ENCODE measurements at places on chromosomes 1 and 21.

DNA sequence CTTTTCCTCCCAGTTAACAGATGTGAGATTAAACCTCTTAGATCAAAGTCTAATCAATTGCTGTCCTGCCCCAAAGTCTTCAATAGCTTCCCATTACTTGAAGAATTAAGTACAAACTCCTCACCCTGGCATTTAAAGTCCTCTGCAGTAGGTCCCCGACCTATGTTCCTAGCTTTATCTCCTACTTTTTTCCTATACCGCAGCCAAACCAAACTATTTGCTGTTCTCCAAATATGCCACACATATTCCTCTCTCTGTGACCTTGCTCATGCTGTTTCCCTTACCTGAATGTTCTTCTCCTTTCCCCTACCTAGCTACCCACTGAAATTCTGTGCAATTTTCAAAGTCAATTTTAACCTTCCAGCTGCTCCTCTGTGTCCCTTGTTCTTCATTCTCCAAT lies 14.0 kb upstream of the PPP2R5A start:
- no peak for DNase-seq

- DNase-seq = no peak
Measured at GRCh38 chr1:69679965-69680364, 112.2 kb downstream of the LRRC7 start.

GRCh38 chr1:161198194-161198896 lies 509 bp downstream of the ADAMTS4 start:
- no peak for DNase-seq

- no peak for DNase-seq
Measured at GRCh38 chr1:219837274-219837993, 90.9 kb downstream of the SLC30A10 start.

DNA sequence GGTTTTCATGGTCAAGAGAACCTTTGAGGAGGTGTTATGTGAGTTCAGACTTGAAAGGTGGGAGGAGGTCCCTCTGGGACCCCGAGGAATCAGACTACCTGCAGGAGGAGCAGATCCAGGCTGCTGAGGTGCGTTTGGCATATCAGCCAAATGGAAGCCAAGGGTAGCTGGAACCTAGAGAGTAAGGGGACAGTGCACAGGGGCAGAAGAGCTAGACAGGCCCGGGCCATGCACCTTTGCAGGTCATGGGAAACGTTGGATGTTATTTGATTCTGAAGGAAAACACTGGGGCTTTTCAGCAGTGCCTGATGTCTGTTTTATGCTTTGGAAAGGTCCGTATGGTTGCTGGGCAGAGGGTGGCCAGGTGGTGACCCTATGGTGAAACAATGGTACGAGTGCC lies 169.2 kb downstream of the PGBD5 start:
- DNase-seq = no peak

DNA sequence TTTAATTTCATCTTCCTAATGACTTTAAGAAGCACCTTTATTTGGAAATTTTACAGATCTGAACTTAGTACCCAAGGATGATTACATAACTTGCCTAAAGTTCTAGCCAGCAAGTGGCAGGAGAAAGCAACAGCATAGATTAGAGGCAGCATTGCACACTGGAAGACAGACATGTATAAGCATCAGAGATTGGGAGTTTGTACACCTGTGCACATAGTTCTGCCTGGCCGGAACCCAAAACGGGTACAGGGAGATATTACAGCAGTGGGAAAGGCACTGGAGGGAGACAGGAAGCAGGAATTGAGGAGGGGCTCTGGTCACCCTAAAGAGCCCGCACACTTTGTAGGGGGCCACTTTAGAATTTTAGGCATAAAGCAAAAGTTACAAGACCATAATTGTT lies 19.3 kb downstream of the GBP6 start:
- DNase-seq = no peak

- no peak for DNase-seq
Measured at GRCh38 chr1:207826557-207827487, 75.0 kb downstream of the CD46 start.

GRCh38 chr1:110463725-110464124 lies 12.8 kb downstream of the PROK1 start:
- no peak for DNase-seq

Data from stimulated activated CD8-positive, alpha-beta memory T cell treated with anti-CD3 and anti-CD28 coated beads, Interleukin-7, amount 100 ng/mL, for 48 hours (primary cell).